CD4-positive, alpha-beta T cell treated with Interleukin-15 for 1 hour (primary cell): ENCODE measurements at places on chromosomes 6 and 20.

DNA sequence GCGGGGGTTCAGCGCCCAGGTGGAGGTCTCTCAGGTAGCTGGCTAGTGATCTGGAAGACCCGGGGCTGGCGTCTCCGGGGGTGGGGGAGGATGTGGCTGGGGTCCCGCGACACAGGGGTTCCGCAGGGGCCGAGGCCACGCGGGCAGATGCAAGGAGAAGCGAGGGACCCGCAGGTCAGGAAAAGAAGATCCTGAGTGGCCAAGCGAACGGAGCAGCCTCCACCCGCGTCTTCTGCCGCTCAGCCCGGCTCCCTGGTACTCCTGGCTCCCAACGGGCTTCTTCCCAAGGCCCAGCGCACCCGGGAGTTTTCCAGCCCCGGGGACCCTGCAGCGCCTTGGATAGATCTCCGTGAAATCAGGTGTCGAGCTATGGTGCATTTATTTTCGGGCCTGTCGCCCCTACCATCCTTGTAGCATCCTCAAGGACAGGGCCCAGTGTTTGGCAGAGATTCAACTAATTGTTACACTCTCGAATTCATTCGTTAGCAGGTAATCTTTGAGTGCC, 682 bp upstream of the CHD6 start:
- no peak for DNase-seq

GRCh38 chr6:43806043-43806757, 36.2 kb downstream of the VEGFA start:
- no peak for DNase-seq

DNA sequence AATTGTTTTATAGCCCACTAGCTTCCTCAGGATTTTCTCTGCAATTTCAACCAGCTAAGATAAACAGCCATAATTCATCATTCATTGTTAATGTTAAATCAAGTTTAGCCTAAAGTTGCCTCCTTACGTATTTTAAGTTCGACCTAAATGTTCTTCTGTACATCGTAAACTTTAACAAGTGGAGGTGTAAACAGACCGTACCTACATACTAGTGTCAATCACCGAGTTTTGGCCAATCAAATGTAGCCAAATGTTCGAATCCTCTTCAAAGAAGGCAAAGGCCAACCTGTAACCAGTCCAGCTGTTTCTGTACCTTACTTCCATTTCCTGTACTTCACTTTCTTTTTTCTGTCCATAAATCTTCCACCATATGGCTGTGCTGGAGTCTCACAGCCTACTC, 13.5 kb downstream of the MBOAT1 start:
- DNase-seq, result no peak

- DNase-seq, result no peak
Measured at GRCh38 chr6:167279766-167280446, 11.2 kb upstream of the UNC93A start.

- no peak for DNase-seq
Measured at GRCh38 chr20:35878113-35878625, 76.1 kb downstream of the SCAND1 start.

DNA sequence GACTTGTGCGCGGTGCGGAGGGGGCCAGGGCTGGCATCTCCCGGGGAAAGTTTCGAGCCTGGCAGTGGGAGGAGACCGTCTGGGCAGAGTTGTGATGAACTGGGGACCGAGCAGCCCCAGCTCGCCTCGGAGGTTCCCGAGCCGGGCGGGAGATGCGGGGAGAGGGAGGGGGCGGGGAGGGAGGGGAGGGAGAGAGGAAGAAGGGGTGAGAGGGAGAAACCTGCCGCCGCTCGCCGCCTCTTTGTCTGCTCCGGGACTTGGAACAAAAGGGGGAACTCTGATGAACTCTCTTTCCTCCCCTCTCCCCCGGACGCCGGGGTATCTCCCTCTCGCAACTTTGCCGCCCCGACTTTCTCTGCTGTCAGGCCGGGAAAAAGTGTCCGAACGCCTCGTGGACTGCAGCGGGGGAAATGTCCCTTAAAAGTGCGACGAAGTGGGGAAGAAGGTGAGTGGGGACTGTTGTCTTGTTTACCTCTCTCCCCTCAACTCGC, 72.7 kb downstream of the SOX4 start:
- DNase-seq, result no peak

GRCh38 chr6:124590001-124590400, 372.2 kb upstream of the RNF217 start:
- DNase-seq, result no peak

- no peak for DNase-seq
Measured at GRCh38 chr6:48919555-48919954, 543.5 kb downstream of the MMUT start.

DNA sequence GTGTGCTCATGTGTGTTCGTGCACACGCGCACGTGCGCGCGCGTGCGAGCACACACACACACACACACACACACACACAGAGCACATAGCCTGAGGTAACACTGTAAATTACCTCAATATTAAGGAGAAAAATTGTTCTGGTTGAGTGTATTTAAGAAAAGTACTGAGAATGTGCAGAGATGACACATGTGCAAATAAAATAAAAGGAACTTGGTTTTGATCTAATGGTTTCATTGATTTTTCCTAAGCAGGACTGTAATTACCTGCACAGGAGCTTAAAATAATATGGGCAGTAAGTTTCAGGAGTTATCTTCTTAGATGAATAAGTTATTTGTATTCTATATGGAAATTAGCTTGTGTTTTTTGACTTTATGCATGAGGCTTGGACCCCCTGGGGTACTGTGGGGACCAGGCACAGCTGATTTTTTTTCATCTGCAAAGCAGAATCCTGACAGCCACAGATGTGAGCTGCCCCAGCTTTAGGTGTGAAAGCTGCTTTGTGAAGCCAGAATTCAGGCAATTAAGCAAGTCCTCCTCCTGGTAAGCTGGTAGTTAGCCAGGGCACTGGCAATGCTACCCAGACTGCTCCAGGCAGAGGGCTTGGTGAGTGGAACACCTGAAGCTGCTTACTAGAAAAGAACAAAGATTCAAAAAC, 1040.6 kb upstream of the CITED2 start:
- no peak for DNase-seq

- no peak for DNase-seq
Measured at GRCh38 chr20:46151936-46152335, 33.8 kb downstream of the CD40 start.

GRCh38 chr6:144805049-144805448, 519.9 kb downstream of the UTRN start:
- no peak for DNase-seq
